CD4-positive, alpha-beta T cell treated with Interleukin-10 for 1 hour (primary cell): ENCODE measurements at places on chromosomes 4 and X.

DNA sequence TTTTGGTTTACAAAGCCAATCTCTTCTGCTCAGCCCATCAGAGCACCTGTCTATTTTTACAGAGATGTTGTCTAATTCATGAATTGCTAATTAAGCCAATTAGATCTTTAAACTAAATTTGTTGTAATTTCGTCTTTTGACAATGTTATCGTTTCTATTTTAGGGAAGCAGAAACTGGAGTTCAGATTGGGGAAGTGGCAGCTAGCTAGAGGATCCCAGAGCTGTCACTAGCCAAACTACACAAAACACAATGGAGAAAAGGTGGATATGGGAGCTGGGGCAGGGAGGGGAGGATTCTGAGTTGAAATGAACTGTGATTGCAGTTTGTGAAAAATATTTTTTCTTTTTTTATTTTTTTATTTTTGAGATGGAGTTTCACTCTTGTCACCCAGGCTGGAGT is 35.8 kb downstream of the CASP3 start:
- DNase-seq = no peak

DNA sequence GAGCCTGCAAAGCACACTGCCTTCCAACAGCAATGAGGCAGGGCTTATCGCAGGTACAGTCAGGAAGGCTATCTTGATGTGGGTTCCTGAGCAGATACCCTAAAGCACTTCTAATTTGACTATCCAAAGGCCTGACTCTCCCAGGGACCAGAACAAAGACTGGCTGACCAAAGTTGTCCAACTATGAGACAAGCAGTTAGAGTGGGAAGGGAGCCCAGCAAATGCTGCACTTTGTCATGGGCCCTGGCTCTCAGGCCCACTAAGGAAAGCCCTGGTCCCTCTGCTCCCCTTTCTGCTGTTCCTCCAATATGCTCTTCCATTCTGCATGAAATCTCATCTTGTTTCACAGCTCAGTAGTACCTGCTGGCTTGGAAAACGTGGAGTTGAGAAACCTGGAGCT is 391.0 kb downstream of the RAB28 start:
- DNase-seq = no peak

GRCh38 chr4:184574861-184575260 is 74.4 kb downstream of the CASP3 start:
- no peak for DNase-seq

DNA sequence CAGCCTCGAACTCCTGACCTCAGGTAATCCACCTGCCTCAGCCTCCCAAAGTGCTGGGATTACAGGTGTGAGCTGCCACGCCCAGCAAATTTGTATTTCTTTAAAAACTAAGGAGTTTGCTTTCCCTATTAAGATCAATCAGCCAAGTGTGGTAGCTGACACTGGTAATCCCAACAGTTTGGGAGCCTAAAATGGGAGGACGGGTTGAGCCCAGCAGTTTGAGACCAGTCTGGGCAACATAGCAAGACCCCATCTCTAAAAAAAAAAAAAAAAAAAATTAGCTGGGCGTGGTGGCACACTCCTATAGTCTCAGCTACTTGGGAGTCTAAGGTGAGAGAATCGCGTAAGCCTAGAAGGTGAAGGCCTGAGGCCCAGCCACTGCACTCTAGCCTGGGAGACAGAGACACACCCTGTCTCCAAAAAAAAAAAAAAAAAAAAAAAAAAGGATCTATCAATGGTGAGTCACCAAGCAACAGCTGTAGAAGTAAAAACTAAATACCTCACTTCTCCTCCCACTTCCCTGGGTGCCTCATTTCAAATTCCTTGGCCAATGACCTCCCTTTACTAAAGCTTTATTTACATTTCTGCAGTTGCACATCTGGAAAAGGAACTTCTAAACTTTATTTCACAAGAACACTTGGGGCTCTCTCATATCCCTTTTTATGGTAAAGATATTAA is 54.5 kb downstream of the LDB2 start:
- DNase-seq = no peak

- no peak for DNase-seq
Observed at GRCh38 chr4:187236209-187236890, 512.7 kb upstream of the FAT1 start.

GRCh38 chrX:141839856-141840255 is 1.7 kb downstream of the MAGEC3 start:
- no peak for DNase-seq

GRCh38 chrX:43065978-43066377 is 288.0 kb upstream of the PPP1R2C start:
- DNase-seq = no peak

GRCh38 chrX:154486052-154486395 is 391 bp downstream of the UBL4A start:
- DNase-seq = peak; percentile 35

GRCh38 chrX:47849778-47850177 is 13.1 kb downstream of the ZNF81 start:
- DNase-seq = no peak

GRCh38 chr4:125741825-125742452 is 427.2 kb downstream of the FAT4 start:
- no peak for DNase-seq

DNA sequence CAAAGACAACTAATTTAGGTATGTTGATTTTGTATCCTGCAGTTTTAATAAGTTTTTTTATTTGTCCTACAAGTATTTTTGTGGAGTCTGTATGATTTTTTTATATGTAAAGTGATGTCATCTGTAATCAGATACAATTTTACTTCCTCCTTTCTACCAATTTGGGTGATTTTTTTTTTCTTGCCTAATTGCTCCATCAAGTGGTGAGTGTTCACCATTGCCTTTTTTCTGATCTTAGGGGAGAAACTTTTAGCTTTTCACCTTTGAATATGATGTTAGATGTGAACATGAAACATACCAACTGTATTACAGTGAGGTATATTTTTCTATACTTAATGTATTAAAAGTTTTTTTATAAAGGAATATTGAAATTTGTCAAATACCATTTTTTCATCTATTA is 362.3 kb downstream of the PABPC4L start:
- no peak for DNase-seq

DNA sequence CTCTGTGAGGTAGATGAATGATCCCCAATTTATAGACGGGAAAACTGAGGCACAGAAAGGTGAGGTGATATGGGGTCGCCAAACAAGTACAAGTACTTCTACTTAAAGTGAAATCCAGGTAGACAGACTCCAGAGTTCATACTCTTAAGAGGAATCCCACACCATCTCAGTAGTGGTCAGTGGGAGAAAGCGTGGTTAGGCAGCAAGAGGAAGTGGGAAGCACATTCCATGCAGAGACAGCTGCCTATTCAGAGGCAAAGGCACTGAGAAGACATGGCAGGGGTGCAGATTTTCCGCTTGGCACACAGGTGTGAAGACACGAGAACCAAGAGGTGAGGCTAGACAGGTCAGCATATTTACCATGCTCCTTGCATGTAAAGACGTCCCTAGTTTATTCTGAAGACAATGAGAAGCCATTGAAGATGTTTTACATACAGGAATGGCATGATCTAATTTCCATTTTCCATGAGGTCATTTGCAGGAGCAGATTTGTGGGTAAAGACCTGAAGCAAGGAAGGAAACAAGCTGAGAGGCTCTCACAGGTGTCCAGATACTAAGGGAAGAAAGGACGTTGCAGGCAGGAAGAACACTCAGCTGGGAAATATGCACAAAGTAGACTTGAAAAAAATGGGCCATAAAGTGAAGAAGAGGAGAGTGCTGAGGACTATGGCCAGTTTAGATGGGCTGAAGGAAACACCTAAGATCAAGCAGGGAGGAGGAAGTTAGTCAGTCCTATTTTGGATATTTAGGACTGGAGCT is 17.3 kb upstream of the CLNK start:
- no peak for DNase-seq
